ENCODE measurements at places on chromosomes 6 and 20.

DNA sequence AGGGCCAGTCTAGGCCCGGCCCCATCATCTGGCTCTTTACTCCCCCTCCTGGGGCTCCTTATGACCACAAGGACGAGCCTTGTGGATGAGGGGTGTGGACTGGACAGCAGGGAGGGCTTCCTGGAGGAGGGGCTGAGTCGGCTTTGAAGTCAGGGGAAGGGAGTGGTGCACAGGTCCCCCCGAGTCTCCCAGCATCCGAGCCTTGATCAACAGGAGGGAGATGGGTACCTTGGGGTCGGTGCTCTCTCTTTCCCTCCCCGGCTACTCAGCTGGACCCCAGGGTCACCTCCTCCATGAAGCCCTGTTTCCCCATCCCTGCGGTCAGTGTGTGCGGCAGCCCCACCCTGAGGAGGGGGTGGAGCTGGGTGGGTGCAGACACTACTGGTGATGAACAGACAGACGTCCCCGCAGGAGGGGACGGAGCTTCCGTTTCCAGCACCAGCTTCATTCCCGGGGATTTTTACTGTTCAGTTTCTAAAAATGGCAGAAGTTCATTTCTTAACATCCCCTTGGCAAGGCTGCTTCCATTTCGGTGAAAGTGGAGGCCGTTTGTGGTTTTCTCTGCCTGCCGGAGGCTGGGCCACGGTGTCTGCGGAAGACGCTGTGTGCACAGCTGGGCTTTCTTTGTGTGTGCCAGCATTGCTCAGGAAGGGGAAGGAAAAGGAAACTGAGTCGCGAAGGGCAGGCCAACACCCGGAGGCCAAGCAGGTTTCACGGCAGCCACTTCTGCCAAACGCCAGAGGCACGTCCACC lies 19.6 kb downstream of the NTSR1 start:
- peak; percentile 73 for DNase-seq

DNA sequence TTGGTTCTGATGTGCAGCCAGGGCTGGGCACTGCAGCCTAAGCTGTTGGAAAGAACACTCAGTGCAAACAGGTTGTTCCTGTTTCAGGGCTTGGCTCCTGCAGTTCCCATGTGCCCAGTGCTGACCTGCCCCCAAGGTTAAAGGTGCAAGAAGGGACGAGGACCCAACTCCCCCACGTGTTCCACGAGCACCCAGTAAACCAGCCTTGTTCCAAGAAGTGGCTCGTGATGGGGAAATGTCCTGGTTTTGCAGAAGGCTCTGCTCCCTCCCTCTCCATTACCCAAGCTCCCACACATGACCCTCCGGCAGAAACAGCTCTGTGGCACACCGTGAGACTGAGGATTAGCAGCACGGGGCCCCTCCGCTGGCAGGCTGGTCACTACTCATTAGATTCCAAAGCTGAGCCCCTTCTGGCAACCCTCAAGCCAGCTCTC lies 9.4 kb downstream of the ACSS1 start:
- no peak for DNase-seq

DNA sequence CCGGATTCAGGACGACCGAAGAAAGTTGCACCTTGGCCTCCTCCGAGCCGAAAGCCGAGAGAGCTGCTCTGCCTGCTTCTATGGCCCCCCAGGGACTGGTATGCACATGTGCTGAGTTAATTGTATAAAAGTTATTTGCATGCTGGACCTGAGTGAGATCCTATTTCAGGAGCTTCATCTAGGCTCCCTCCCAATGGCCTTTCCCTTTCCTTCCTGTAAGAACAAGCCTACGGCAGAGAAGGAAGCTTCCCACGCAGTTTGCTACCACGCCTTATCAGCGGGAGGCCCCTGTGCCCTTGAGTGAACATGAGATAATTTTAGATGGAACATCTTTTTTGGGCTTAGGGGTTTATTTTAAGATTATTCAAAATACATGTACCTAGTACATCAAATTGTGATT lies 65.9 kb downstream of the RIN2 start:
- DNase-seq, result no peak

- DNase-seq, result no peak
Observed at GRCh38 chr6:120511712-120512111, 822.6 kb downstream of the TBC1D32 start.

DNA sequence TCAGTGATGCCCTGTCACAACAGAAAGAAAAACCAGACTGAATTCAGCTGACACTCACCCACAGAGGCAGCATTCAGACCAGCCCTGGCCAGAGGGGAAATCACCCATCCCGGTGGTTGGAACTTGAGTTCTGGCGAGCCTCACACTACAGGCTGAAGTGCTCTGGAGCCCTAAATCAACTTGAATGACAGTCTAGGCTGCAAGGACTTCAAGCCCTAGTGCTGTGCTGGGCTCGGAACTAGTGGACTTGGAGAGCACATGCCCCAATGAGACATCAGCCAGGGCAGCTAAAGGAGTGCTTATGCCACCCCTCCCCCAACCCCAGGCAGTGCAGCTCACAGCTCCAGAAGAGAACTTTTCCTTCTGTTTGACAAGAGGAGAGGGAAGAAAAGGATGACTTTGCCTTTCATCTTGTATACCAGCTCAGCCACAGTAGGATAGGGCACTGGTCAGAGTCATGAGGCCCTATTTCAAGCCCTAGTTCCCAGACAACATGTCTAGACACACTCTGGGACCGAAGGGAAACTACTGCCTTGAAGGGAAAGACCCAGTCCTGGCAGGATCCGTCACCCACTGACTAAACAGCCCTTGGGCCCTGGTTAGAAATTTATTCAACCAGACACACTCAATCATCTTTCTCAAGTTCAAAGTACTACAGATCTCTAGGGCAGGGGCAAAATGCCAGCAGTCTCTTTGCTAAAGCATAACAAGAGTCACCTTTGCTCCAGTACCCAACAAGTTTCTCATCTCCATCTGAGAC lies 43.2 kb upstream of the PNRC1 start:
- DNase-seq, result no peak

DNA sequence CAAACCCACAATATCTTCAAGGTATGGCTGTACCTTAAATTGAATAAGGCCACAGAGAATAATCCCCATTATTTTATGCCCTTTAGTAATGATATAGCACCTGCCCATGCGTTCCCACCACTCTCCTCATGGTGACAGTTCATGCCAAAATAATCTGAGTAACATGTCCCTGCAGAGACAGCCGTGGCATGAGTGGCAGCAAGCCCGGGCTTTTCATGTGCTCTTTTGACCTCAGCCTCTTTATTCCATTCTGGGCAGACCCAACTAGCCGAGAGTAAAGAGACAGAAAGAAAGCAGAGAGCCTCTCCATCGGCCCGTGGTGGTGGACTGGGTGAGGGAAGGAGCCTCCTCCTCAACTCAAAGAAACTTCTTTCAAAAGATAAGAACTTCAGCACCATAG lies 19.9 kb upstream of the POPDC3 start:
- DNase-seq, result no peak

GRCh38 chr6:92433911-92434310 lies 985.4 kb downstream of the EPHA7 start:
- no peak for DNase-seq

DNA sequence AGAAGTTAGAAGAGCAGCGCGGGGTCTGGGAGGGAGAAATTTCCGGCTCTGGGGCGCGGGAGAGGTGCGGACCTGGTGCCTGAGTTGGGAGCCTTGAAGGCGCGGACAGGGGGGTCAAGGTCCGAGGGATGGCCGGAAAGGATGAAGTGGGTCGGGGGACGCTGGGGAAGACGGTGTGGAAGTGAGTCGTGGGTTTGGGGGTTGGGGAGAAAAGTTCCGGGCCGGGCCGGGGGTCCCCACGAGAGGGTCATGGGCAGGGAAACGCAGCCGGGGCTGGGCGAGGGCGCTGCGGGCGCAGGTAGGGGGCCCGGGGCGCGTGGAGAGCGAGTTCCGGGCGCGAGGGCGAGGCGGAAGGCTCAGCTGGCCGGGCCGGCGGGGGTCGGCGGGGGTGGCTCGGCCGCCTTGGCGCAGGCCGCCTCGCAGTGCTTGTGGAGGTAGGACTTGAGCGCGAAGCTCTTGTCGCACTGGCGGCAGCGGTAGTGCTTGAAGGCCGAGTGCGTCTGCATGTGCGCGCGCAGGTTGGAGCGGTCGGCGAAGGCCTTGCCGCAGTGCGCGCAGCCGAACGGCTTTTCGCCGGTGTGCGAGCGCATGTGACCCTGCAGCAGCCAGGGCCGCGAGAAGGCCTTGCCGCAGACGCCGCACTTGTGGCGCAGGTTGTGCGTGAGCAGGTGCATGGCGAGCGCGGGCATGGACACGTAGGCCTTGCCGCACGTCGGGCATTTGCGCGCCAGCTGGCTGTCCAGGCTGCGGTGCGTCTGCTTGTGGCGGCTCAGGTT lies 10.5 kb upstream of the SRXN1 start:
- peak; percentile 80 for DNase-seq

DNA sequence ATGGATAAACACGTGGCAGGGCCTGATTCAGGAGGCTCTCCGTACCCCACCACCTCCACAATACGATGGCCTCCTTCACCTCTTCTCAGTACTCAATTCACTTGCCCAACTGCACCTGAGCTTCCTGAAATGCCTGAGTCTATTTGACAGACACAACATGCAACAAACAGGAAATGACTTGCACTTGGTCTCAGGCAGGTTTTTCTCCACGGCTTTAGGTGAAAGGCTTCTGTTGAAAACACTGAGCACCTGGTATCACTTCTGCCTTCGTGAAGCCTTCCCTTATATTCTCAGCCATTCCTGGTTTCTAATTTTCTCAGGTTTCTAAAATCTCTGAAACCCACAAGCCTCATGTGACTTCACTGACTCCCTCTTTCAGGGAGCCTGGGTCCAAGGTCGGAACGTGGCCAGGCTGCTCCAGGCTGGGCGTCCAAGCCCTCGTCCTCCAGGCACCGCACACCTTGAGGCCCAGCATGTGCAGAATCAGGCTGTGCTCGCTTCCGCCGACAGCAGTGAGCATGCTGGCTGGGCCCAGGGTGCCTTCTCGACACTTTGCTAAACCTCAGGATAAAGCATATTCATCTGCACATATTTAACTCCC lies 34.7 kb downstream of the TAF4 start:
- DNase-seq, result peak; percentile 40

DNA sequence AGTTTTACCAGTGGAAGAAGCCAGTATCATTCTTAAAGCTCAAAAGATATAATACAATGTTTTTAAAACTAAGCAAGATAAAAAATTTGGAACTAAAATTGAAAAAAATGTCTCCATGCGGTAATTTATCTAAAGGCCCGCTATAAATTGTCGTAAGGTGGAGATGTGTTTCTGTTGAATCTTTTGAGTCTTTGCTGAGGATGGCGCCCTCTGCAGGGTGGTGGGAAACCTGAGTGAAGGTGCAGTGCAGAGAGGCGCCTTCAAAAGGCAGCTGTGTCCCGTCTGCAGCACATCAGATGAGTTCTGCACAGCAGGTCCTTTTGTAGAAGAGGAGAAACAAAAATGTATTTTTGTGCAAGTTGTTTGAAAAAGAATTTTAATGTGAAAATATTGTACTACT lies 29.4 kb upstream of the KIF25 start:
- peak; percentile 47 for DNase-seq

GRCh38 chr6:108635505-108636226 lies 74.9 kb downstream of the FOXO3 start:
- peak; percentile 79 for DNase-seq

GRCh38 chr6:15384901-15385300 lies 139.0 kb downstream of the JARID2 start:
- no peak for DNase-seq

DNA sequence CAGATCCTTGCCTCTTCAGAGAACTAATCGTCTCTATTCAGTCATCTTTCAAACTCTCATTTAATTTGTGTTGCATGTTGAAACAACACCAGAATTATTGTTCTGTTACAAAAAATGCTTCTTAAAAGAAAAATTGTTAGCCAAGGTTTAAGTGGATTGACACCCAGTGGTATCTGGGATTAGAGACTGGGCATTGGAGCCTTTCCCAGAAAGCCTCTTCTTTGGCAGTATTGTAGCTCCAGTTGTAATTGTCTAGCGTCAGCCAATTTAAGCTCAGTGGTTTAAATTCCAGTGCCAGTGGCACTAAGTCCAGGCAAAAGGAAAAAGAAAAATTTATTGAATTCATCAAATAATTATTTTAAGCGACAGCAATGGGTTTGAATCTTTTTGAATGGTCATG lies 801 bp downstream of the CCDC28A start:
- DNase-seq, result no peak

- no peak for DNase-seq
Observed at GRCh38 chr6:64890609-64891008, 816.4 kb downstream of the EYS start.

GRCh38 chr20:31355981-31356380 lies 12.4 kb upstream of the DEFB118 start:
- DNase-seq, result no peak

DNA sequence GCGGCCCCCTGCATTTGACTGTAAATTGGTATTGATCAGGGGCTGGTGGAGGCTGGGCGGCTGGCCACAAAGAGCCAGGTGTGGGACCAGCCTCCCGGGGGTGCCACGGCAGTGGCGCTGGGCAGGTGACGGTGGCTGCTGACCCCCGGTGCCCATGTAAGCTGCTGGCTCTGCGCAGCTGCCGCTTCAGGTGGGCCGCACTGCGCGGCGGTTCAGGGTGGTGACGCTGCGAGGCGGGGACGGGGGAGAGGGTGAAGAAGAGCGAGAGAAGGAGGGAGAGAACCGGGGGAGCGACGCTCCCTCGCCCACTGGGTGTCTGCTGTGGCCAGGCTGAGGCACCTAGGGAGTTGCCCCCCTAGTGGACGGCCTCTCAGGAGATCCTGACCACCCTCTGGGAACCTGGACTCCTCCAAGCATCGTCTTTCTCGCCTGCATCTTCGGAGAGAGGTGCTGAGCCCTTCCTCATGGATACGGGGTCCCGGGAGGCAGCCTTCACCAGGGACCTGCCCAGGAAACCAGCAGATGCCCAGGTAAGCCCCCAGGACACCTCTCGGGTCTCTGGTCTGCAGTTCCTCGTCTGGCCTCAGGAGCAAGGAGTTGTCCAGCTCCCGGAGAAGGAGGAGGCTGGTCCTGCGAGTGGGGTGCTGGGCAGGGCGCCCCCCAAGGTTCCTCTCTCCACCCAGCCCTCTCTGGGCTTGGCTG lies 77.5 kb upstream of the GATA5 start:
- DNase-seq, result no peak

- DNase-seq, result no peak
Observed at GRCh38 chr20:63270606-63271325, 1.8 kb upstream of the ARFGAP1 start.

DNA sequence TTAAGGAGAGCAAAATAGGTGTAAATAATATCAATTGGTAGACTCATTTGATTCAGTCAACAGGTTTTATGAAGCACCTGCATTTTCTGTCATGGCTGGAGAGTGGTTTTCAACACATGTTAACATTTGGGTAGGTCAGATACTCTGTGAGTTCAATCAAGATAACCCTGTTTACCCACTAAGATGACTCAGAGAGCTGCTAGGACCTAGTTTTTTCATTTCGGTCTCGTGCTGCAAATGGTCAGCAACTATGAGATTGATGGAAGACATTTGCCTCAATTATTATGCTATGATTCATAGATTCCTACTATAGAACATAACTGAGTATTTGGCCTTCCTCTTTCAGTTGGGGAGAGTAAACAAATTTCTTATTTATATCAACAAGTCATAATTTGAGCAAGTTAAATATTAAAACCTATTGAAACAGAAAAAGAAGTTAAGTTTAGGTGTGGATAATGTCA lies 391.4 kb upstream of the CITED2 start:
- DNase-seq, result peak; percentile 54
